ACHN (cell line): ENCODE measurements at places on chromosomes 1 and 21.

DNA sequence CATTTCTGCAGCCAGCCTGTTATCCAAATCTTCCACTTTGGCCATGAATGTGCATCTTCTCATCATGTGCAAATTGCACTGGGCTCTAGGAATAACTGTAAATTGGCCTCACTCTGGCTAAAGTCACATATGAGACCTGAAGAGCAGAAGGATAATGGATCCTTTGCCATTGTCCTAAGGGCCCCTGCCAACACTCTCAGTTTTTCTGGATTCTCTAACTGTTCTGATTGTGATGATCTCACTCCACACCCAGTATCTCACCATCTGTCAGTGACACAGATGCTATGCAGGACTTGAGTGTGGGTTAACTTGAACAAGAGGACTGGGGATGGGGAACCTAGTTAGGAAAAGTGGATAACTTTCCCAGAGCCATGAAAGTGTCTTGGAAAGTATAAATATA, 8.5 kb upstream of the FYB2 start:
- DNase-seq = no peak

DNA sequence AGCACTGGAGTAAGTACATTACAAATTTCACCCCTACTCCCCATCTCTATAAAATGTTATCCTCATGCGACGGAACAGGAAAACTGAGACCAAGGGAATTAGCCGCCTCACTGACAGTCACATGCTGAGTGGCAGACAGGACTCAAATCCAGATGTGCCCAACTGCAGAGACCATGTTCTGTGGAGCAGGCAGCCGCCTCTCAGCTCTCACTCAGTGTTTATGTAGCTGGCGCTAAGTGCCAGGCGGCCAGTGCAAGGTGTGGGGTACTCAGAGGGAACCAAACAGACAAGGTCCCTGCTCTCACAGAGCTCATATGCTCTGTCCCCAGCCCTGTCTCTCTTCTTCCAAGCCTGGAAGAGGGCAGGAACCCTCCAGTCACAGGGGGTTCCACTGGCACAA, 5.1 kb downstream of the CAPZB start:
- DNase-seq = no peak

DNA sequence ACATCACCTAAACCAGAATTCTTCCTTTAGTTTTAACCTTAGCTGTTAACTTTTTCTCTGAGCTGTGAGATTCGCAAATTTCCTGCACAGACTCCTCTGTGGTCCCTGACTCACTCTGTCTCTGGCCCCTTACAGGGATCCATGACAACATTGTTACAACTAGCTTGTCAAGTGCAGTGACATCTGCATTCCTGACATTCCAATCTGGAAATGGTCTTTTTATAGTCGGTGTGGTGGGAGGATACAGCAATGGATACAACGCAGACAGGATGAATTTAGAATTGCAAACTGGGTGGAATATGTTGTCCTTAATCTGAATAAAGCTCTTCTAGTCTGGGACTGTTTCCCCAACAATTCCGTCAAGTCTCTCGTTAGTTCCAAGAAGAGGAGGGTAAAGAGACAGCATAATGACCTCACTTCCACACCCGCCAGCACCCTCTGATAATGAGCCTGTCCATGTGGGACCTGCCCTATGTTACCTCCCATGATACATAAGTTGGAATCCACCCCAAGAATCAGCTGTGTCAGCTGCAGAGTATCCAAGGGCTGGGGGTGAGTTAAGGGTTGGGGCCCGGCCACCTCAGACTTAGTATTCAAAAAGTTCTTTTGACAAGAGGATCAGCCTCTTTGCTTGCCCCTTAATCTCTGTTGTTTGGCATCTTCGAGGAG, 49.4 kb downstream of the ILDR2 start:
- DNase-seq = peak; percentile 96

DNA sequence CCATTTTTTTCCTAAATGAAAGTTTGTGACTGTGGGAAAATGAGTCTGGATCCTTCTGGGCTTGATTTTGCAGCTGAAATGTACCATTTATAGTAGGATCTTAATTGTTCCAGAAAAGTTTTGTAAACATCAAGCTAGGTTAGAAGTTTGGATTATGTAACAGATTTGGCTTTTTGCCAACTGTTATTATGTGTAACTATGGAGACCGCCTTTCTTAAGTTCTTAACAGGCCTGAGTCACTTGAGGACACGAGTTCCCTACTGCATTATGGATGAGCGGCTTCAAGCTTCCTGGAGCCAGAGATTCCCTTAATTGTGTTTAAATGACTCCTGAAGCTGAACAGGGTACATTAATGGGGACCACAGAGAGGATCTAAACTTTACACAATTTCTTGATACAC, 22.2 kb downstream of the SLC25A33 start:
- DNase-seq = peak; percentile 78

- DNase-seq = no peak
These were observed 56.6 kb downstream of the EDEM3 start for GRCh38 chr1:184698016-184698415.
